ENCODE measurements at places on chromosomes 2 and 18. TPM values are rescaled to one million over a fixed set of nuclear protein-coding genes. Genes with fewer than 3 reads are reported as not detected.

DNA sequence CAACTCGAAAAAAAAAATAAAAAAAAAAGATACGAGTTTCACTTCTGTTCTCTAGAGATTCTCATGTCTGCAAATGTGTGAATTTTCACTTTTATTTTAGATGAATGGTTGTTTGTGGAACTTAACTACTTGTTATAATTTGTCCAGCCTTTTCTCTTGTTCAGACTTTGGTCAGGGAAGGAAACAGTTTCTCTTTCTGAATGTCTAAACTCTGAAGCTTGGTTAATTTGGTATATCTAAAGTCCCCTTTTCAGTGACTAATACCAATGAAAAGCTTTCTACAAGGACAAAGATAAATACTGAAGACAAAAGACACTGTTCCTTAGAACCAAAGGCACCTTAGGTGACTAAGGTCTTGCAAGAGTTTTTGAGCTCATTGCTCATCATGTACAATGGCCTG is 144.4 kb upstream of the PIEZO2 start:
- DNase-seq = no peak

Gene CXXC1
- 72.9 TPM for total RNA-seq

Gene GPR45
- not detected for total RNA-seq

- no peak for DNase-seq
These were observed 518.4 kb upstream of the SPHKAP start for GRCh38 chr2:228699888-228700287.

Gene SLC5A7
- total RNA-seq = not detected

DNA sequence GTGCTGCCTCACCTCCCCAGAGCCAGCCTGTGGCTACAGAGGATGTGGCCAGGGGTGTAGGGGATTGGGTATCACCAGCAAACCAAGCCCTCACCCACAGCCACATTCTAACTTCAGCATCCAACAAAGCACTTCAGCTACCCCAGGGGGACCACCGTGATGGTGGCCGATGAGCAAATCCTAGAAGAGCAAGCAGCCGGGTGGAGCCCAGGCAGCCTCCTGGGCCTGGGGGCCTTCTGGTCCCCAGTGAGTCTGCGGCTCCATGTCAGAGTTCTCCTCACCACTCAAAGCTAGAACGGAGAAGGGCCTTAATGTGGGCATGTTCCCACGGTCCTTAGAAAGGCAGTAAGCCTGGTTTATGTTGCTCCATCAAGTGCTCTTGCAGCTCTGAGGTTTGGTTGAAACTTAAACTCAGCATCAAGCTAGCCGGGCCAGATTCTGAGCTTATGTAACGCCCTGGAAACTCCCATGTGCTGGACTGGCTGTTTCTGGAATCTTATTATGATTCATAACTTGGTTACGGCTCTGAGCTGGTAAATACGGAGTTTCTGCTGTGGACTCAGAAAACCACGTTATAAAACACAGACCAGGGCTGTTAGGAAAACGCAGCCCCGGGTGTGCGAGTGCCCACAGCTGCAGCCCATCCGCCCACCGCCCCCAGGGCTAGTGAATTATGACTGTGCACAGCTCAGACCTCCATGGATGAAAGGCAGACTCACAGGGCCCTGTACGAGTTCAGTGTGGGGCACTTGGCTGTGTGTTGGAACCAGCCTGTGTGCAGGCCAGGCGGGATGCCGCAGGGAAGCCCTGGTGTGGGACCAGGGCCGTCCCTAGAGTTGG is 99.8 kb downstream of the SEPTIN10 start:
- peak; percentile 80 for DNase-seq
